ENCODE measurements at places on chromosomes 2 and 18.

- DNase-seq: no peak
Measured at GRCh38 chr2:238601433-238602222, 174.9 kb downstream of the ASB1 start.

DNA sequence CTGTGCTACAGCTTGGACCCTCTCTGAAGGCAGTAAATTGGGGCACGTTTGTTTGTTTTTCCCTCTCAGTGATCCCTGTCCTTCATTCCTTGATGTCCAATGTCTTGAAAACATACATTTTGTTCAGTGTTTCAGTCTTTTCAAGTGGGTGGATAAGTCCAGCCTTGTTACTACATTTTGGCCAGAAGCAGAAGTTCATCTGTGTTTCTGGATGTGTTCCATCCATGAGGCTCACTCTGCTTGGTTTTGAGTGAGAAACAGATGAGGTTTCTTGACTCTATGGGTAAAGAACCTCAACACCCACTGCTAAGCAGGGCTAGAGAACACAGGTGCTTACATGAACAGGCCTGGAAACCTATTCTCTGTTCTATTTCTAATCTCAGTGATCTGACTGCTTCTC is 74.5 kb upstream of the RFX8 start:
- no peak for DNase-seq

DNA sequence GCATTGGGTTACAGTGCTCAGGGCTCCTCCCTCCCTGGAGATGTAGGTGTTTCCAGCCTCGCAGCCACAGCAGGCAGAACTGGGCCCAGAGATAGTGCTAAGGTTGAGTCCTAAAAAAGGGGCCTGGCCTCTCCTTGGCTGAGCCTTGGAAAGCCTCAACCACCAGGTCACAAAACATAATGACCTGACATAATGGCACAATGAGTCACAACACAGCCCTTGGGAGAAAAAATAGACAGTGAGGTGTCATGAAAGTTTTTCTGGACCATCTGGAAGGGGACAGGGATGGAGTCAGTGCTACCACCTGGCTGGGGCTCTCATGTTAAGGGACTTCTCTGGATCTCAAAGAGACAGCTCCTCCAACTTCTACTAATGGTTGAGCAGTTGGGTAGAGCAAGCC is 92.4 kb upstream of the LCLAT1 start:
- DNase-seq: no peak

DNA sequence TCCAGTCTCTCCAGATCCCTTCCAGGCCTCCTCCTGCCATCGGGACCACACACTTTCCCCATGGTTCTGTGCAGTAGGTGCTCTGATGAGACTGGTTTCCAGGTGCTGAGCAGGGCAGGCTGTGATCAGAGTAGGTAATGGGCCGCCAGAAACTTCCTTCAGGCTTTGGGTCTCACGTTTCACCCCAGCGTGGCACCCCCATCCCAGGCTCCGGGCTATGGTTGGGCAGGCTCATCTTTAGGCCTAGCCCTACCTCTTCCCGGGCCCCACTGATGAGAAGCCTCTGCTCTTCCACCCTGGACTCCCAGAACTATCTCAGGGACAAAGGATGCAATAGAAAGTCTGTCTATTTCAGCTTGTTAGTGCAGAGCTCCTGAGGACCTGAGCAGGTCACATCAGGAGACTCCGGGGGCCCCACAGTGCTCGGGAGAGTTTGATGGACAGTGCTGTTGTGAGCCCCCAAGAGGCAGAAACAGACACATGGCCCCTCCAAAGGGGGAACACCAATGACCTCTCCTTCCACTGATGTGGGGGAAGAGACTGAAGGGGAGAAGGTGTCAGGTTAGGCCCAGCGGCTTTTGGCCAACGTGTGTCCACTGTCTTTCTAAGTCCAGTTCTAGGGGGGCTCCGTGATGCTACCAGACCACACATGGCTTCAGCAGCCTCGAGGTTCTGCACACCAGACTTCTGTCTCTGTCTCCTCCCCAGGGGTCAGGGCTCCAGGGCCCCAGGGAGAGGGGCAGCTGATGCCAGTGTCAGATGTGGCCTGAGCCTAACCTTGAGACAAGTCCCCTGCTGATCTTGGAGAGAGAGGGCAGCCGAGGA is 5.8 kb upstream of the PROM2 start:
- no peak for DNase-seq

DNA sequence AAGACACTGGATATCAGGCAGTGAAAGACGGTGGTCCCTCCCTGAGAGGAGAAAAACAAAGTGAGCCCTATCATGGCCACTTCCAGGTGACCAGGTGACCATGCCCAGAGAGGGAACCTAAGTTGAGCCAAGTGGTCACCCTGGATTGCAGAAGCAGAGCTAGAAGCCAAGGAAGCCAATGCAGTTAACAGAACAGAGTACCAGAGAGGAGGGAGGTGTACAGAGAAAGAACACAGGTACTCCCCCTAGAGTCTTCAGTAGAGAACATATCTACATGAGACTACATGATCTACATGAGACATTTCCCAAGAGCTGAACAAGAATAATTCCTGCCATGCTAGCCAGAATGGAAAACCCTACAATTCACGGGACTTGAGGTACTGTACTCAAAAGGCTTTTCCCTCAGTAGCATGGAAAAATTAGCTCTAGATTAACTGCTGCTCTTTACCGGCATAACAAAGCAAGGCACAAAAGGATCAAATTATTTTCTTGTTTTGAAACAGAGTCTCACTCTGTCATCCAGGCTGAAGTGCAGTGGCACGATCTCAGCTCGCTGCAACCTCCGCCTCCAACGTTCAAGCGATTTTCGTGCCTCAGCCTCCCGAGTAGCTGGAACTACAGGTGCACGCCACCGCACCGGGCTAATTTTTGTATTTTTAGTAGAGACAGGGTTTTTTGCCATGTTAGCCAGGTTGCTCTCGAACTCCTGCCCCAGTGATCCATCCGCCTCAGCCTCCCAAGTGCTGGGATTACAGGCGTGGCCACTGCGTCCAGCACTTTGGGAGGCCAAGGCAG is 23.5 kb downstream of the ROCK2 start:
- no peak for DNase-seq

- DNase-seq: no peak
Measured at GRCh38 chr2:222734703-222735014, 63.2 kb downstream of the MOGAT1 start.

DNA sequence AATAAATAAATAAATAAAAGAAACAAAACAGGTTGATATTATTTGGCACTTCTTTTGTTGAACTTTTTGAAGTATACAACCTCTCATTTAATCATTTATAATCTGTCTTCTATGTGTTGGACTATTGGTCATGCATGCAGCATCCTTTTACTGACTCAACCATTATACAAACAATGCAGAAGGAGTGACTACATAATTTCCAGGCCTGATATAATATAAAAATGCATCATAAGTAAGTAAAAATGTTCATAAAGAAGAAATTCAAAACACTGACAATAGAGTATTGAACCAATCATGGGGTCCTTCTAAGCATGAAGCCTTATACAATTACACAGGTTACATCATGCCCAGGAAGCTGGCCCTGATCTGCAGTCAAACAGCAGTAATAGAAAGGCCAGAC is 141.5 kb upstream of the FN1 start:
- no peak for DNase-seq

DNA sequence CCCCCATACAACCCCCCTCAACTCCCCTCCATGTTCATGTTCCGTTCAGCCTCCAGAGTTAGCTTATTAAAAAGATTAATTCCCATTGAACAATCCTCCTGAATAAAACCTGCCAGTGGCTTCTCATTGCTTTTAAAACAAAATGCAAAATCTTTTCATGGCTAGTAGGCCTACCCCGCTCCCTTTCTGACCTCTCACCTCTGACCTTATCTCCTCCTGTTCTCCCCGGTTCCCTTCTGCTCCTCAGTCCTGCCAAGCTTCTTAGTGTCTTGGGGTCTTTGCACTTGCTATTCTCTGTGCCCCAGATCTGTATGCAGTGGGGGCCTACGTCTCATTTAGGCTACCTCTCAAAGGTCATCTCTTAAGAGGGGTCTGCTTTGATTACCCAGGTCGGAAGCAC is 64.3 kb downstream of the RHOB start:
- no peak for DNase-seq

GRCh38 chr2:54775710-54776109 is 52.2 kb downstream of the EML6 start:
- DNase-seq: no peak

GRCh38 chr2:135149251-135149650 is 97.2 kb downstream of the RAB3GAP1 start:
- DNase-seq: no peak

DNA sequence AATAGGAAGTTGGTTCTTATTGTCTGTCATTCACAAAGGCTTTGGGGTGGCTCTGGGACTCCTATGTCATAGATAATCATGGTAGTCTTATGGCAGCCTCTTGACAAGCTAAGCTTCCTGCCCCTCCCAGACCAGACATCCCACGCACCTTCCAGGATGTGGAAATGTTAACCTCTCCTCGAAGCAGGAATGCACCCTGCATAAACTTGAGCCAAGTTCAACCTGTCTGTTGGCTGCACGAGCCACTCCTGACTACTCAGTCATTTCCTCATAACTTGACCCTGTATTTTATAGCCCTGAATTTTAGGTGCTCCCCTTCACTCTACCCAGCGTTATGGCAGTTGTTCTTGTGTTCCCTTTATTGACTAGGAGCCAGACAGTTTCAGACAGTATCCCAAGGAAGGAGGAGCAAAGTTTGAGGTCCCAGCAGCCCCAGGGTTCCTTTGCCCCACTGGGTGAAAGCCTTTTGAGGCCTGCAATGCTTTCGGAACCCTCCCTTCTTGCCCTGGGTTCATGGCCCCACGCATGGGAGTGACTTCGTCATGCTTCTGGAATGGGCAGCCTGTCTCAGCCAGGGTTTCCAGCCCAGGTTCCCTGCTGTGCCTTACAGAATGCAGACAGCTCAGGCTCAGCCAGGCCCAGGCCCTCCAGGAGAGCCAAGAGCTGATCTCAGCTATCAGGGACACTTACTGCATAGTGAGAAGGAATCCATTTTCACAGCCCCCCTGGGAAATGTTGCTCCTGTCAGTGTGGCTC is 15.6 kb upstream of the INO80C start:
- DNase-seq: no peak

- DNase-seq: no peak
Measured at GRCh38 chr2:10884574-10884975, 27.2 kb upstream of the KCNF1 start.

GRCh38 chr2:74719066-74719465 is 65.0 kb downstream of the SEMA4F start:
- DNase-seq: no peak

GRCh38 chr2:151862700-151863099 is 34.5 kb upstream of the ARL5A start:
- DNase-seq: no peak

DNA sequence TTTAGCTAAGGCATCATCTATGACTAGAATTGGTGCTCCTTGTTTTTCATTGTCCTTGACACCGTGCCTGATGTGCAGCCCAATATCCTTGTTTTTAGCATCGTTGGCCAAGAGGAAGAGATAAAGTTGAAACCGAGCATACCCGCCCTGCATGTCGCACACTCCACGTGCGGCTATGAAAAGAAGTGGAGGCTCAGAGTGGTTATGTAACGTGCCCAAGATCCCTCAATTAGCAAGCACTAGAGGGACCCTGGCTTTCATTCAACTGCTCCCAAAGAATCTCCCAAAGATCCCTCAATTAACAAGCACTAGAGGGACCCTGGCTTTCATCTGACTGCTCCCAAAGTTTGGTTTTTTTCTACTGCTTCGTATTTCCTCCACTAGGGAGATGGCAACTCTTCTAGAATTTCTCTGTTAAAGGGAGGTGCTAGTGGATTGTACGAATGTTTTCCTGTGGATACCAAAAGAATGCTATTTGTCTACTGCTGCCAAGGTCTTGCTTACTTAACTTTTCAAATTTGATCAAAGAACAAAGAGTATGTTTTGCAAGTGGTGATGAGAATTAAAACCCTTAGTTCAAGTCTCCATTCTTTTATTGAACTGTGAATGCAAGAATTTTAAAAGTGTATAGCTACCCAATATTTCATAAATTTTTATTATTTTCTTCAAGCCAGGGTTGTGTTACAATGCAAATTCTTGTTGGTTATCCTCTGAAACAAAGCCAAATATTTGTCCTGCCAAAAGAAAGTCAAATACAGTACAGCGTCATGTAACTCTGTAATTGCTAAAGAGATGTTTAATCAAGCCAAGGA is 92.1 kb downstream of the AOX1 start:
- DNase-seq: no peak

DNA sequence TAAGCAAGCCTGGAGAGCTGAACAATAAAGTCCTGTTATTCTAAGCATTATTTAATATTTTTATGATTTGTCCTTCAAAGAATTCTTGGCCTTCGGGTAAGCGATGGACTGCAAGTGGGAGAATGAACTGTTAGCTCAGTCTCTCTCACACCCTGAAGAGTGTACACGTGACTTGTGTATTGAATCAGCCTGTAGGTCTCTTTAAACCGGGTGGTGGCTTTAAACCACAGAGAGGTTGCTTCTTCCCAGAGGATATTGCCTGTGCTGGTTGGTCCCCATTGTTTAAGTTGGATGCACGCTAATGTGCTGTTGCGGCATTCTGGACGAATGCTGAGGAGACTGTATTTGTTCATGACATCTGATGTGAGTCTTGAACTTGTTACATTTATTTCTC is 183.3 kb downstream of the LTBP1 start:
- DNase-seq: no peak

DNA sequence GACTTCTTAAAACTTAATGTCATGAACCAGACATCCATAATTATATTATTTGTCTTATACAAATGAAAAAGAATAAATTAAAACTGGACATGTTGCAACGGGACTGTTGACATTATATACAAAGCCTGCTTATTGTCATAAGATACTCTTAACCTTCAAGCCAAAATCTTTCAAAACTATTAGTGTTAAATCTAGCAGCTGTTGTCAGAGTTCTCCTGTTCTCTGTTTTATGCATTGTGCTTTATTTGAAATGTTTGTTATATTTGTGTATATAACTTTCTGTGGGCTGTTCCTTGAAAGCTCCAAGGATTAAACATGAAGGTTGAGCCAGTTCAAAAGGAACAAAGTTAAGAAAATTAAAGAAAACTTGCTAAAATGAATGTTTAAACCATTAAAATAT is 335.5 kb upstream of the NT5C1B start:
- no peak for DNase-seq

- no peak for DNase-seq
Measured at GRCh38 chr2:236903978-236904377, 181.7 kb upstream of the COPS8 start.

Data from activated CD8-positive, alpha-beta memory T cell treated with anti-CD3 and anti-CD28 coated beads for 48 hours (primary cell).